ENCODE measurements at places on chromosomes 4 and X.

DNA sequence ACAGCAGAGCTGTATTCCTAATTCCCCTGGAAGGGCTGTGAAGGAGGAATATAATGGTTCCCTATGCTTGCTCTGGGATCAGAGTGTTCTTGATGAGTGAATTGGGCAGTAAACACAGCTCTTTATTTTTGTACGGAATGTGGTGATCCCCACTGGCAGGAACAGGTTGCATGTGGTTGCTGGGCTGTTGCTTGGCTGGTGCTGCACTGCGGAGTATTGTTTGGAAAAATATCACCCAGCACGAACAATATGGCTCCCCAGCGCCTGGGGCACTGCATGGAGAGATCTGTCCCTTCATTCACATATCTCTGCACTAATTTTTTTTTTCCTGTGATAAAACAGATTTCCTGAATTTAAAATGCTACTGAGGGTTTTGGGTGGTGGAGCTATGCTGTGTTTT, 119.7 kb downstream of the MGST2 start:
- H3K36me3 ChIP-seq, result no peaks in the 10 kb centered on the region
- no peaks in the 10 kb centered on the region for H3K4me1 ChIP-seq
- H3K4me3 ChIP-seq, result no peak overlapping the region
- H3K27me3 ChIP-seq, result no peaks in the 10 kb centered on the region
- DNase-seq, result no peak

- no peak overlapping the region for H3K4me3 ChIP-seq
- no peak overlapping the region for H3K27ac ChIP-seq
- H3K27me3 ChIP-seq, result no peaks in the 10 kb centered on the region
- no peaks in the 10 kb centered on the region for H3K36me3 ChIP-seq
- no peak for DNase-seq
Observed at GRCh38 chrX:5681159-5681558, 547.5 kb downstream of the NLGN4X start.

DNA sequence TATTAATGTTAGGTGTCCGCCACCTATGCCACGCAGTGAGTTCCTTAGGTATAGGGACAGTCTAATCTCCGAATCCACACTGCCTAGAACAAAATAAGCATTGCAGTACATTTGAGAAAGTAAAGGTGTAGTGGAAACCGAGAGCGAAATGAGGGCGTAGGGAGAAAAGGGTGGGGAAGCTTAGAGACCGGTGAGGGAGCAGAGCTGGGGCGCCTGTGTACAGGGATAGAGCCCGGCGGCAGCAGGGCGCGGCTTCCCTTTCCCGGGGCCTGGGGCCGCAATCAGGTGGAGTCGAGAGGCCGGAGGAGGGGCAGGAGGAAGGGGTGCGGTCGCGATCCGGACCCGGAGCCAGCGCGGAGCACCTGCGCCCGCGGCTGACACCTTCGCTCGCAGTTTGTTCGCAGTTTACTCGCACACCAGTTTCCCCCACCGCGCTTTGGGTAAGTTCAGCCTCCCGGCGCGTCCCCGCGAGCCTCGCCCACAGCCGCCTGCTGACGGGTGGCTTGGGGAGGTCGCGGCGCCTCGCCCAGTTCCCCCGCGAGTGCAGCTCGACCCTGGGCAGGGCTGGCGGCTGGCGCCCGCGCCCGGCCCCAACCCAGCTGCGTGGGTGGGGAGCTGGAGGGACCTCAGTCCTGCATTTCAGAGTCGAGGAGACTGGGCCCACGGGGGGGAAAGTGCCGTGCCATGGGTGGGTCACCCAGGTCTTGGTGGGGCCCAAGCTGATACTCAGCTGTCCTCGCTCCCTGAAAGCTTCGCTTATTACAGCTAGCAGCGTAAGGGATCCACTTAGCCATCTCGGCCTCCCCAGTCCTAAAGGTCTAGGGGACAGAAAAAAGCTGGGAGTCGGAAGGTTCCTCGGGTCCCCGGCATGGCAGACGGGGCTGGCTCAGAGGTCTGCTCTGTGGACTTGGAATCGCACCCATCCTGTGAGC, at the start of gene ANXA3:
Gene ANXA3 (plus strand): TSS at position 351 of the 932 bp plus-strand sequence. CDS start 2,704 bp downstream, outside the sequence.
- peak within 1 kb of the TSS; percentile 81 for H3K27ac ChIP-seq
- peak within 1 kb of the TSS; percentile 54 for H3K4me3 ChIP-seq
- peaks cover 5% of the 10 kb centered on the region for H3K36me3 ChIP-seq

DNA sequence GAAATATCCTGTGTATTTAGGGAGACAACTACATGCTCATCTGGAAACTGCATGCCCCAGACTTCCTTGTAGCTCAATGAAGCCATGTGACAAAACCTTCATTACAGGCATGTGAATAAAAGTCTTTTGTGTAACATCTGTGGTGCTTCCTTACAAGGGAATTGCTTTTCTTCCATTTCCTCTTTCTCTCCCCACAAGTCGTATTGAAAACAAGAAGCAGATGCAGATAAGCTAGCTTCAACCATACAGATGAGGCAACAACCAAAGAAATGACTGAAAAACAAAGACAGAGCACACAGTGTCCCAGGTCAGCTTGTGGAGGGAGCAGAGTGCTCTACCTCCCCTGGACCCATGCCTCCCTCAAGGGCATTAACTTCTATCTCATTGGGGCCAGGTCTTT, 115.8 kb upstream of the INPP4B start:
- H3K4me3 ChIP-seq, result no peak overlapping the region
- peaks cover 3% of the 10 kb centered on the region for H3K4me1 ChIP-seq

DNA sequence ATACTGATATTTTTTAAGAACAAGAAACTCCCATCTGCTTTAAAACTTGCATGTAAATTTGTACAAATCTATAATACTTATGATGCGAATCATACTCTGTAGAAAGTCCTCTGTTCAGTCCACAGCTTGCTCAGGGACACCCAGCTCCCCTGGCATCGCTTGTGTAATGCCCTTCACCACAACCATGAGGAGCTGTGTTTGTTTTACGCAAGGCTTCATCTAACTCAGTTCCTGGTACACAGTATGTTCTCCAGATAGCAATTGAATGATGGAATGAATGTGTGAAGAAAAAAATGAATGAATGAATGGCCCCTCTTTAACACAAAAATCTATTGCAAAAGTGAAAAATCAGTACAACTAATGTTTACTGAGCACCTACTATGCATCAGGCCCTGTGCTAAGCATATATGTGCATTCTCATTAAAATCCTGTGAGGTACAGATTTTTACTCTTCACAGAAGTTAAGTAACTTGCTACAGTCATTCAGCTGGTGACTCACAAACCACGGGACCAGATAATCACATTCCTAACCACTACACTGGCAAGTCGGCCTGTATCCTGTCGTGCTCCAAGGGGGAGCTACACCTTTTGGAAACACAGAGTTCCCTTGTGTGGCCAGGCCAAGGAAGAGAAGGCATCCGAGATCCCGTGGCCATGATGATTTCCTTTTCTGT, 58.7 kb upstream of the KDR start:
- H3K27ac ChIP-seq, result no peak overlapping the region
- no peak overlapping the region for H3K4me3 ChIP-seq

DNA sequence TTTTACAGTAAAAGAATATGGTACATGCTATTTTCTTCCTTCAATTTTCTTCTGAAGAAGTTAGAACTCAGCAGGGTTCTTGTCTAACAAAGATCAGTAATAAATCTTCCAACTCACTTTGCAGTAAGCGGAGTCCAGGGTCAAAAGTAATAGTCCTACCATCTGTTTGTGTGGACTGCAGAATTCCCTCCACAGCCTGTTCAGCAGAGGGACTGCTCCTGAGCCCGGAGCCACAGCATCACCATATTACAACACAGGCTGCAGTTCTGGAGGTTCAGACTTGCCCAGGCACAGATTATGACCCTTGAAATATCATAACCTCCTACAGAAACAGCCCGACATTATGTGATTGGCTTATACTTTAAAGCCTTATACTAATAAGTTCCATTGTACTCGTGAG, 10.3 kb downstream of the FHDC1 start:
- peaks cover 24% of the 10 kb centered on the region for H3K4me1 ChIP-seq
- H3K27ac ChIP-seq, result no peak overlapping the region
- peaks cover 34% of the 10 kb centered on the region for H3K36me3 ChIP-seq
- no peaks in the 10 kb centered on the region for H3K27me3 ChIP-seq
- no peak for DNase-seq

- H3K4me1 ChIP-seq, result no peaks in the 10 kb centered on the region
- H3K27ac ChIP-seq, result no peak overlapping the region
- H3K36me3 ChIP-seq, result no peaks in the 10 kb centered on the region
- no peak for DNase-seq
- H3K4me3 ChIP-seq, result no peak overlapping the region
Observed at GRCh38 chr4:182968917-182969650, 51.9 kb upstream of the DCTD start.

- H3K27ac ChIP-seq, result no peak overlapping the region
- H3K4me3 ChIP-seq, result no peak overlapping the region
- H3K4me1 ChIP-seq, result no peaks in the 10 kb centered on the region
- H3K27me3 ChIP-seq, result no peaks in the 10 kb centered on the region
Observed at GRCh38 chrX:138931212-138931611, 219.7 kb upstream of the FGF13 start.

- no peak for DNase-seq
- H3K36me3 ChIP-seq, result peaks cover 33% of the 10 kb centered on the region
- H3K4me3 ChIP-seq, result no peak overlapping the region
- no peaks in the 10 kb centered on the region for H3K4me1 ChIP-seq
- H3K27me3 ChIP-seq, result no peaks in the 10 kb centered on the region
- H3K27ac ChIP-seq, result no peak overlapping the region
Observed at GRCh38 chr4:528835-529234, 29.8 kb downstream of the PIGG start.

- peaks cover 11% of the 10 kb centered on the region for H3K4me1 ChIP-seq
- peak overlapping the region; percentile 94 for H3K27ac ChIP-seq
- H3K27me3 ChIP-seq, result no peaks in the 10 kb centered on the region
- DNase-seq, result no peak
- peak overlapping the region; percentile 79 for H3K4me3 ChIP-seq
Observed at GRCh38 chrX:149937871-149938426, 342 bp downstream of the EOLA2 start.

GRCh38 chrX:27619459-27619858, 29.3 kb downstream of the DCAF8L2 start:
- H3K36me3 ChIP-seq, result no peaks in the 10 kb centered on the region
- no peak overlapping the region for H3K27ac ChIP-seq
- no peaks in the 10 kb centered on the region for H3K4me1 ChIP-seq
- H3K4me3 ChIP-seq, result no peak overlapping the region
- H3K27me3 ChIP-seq, result no peaks in the 10 kb centered on the region

GRCh38 chrX:112643721-112644120, 36.0 kb downstream of the LHFPL1 start:
- no peak for DNase-seq
- H3K27ac ChIP-seq, result no peak overlapping the region
- H3K27me3 ChIP-seq, result no peaks in the 10 kb centered on the region
- no peaks in the 10 kb centered on the region for H3K36me3 ChIP-seq

DNA sequence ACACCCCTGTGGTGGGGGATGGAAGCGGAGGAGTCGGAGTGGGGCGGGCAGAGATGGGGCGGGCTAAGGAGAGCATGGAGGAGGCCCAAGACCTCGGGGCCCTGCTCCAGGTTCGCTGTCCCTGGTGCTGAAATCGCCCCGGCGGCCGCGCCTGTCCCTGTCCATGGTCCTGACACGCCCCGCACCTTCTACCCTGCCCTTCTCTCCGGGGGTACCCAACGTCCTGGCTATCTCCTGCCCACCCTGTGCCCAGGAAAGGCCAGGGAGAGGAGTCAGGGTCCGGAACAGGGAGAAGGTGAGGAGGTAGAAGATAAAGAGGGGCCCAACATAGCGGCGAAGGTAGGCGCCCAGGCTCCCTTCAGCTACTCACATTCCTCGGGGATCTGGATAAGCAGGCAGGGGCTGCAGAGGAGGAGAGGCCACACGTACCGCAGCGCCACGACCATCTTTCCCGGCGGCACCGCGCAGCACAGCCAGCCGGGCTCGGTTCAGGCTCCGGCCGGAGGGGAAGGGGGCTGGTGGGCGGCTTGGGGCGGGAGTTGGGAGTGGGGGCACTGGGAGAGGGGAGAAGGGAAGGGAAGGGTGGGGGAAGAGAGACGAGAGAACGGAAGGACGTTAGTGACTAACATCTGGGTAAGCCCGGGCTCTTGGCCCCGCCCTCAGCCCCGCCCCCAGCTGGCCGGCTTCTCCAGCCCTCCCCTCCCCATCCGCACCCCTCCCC, 10.4 kb downstream of the L1CAM start:
- H3K27me3 ChIP-seq, result peaks cover 4% of the 10 kb centered on the region
- no peaks in the 10 kb centered on the region for H3K4me1 ChIP-seq
- no peak for DNase-seq

GRCh38 chrX:39616098-39616729, 481.5 kb downstream of the BCOR start:
- H3K27ac ChIP-seq, result no peak overlapping the region
- no peaks in the 10 kb centered on the region for H3K4me1 ChIP-seq
- no peak overlapping the region for H3K4me3 ChIP-seq
- H3K27me3 ChIP-seq, result no peaks in the 10 kb centered on the region

DNA sequence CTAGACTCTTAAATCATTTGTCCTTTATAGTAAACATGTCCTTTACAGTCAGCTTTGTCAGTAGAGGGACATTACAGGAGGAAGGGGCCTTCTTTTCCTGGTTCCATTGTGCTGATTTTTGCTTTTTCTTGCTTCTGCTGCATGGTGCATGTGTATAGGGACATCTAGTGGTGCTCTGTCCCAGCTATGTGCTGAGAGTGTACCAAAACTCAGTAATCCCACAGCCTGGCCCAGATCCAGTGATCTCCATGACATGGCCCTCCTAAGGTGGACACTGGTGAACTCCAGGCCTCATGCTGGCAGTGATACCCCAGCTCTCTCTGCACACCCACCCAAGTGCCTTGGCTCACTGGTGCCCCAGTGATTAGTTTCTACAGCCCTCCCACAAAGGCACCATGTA, 45.2 kb downstream of the MAGEB17 start:
- no peaks in the 10 kb centered on the region for H3K4me1 ChIP-seq
- H3K4me3 ChIP-seq, result no peak overlapping the region
- no peaks in the 10 kb centered on the region for H3K36me3 ChIP-seq
- H3K27ac ChIP-seq, result no peak overlapping the region

DNA sequence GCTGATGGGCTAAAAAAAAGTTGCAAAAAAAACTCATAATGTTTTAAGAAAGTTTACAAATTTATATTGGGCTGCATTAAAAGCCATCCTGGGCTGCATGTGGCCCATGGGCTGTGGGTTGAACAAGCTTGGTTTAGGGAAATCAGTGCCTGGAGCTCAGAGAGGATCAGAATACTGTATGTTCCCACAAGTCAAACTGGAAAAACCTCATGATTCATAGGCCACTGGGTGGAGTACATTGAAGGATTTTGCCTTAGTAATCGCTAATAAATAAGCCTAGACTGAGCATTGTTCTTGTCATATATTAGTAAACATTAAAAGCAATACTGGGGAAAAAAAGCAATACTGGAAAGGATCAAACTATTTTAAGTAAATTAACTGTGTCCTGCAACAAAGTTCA, 246.3 kb upstream of the TAPT1 start:
- DNase-seq, result no peak
- no peak overlapping the region for H3K4me3 ChIP-seq
- H3K4me1 ChIP-seq, result no peaks in the 10 kb centered on the region
- no peaks in the 10 kb centered on the region for H3K27me3 ChIP-seq
- H3K36me3 ChIP-seq, result no peaks in the 10 kb centered on the region

DNA sequence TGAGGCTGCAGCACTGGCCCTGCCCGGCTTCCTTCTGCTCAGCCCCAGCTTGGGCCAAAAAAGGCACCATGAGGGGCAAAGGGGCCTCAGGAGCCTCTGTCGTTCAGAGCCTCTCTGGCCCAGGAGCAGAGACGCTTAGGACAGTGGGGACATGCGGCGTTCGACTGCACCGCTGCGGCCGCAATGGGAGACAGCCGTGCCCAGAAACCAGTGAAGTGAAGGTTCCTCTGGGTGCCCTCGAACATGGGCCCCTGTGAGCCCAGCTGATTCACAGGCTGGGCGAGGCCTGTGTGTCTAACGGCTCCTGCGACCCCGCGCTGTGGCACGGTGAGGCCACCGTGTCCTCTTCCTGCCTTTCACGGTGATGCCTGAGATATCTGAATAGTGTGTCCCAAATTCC, 235.0 kb downstream of the AFAP1 start:
- H3K27me3 ChIP-seq, result no peaks in the 10 kb centered on the region
- no peak overlapping the region for H3K4me3 ChIP-seq
- H3K4me1 ChIP-seq, result no peaks in the 10 kb centered on the region
- no peak overlapping the region for H3K27ac ChIP-seq
- no peaks in the 10 kb centered on the region for H3K36me3 ChIP-seq
